ENCODE measurements at places on chromosomes 13 and 19.

DNA sequence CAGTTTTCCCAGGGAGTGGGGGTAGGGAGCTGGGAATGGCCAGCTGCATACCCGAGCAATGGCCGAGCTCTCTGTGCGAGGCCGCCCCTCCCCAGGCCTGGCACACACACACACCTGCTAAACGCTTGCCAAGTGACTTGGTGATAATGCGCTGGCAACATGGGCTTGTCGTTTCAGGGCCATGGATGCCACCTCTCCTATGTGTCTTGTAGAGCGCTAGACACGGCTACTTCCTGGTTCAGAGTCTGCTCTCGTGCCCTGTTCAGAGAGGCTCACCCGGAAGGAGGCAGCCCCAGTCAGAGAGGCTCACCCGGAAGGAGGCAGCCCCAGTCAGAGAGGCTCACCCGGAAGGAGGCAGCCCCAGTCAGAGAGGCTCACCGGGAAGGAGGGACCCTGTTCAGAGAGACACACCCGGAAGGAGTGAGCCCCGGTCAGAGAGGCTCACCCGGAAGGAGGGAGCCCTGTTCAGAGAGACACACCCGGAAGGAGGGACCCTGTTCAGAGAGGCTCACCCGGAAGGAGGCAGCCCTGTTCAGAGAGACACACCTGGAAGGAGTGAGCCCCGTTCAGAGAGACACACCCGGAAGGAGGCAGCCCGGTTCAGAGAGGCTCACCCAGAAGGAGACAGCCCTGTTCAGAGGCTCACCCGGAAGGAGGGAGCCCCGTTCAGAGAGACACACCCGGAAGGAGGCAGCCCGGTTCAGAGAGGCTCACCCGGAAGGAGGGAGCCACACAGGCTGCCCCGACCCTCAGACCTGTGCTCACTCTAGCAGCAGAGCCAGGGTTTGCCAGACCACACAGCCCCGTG, 4.2 kb downstream of the ADPRHL1 start:
- peak; percentile 90 for DNase-seq

DNA sequence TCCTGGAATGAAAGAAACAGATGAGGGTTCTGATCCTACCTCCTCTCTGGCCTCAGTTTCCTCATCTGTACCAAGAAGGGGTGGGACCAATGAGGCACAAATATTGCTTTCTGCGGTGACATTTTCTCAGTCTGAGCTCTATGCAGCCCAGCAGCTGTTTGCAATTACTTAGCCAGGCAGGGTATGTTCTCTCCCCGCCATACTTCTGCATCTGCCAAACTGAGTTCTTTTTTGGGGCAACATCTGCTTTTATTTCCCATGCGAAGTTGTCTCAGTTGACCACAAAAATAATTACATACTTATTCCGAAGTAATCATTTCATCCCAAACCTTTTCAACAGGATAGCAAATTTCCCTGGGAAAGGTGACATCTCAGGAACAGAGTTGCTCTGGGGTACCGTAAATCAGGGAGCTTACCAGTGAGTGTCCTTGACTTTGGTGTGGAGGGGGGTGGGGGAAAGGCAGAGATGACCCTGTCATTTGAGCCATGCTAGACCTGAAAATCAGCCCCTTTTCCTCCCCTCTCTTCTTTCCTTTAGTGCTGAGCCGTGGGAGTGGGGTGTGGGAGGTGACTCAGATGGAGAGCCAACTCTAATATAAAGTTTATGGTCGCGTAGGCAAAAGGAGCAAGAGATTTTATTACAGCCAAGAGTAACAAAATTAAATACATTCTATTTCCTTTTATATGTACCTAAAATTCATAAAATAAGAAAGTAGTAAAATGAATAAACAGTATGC, 165.7 kb upstream of the KL start:
- no peak for DNase-seq

- DNase-seq: no peak
These were observed 273.5 kb downstream of the FGF14 start for GRCh38 chr13:102128216-102128810.

- DNase-seq: no peak
These were observed 51.3 kb downstream of the TBC1D4 start for GRCh38 chr13:75430436-75431209.

DNA sequence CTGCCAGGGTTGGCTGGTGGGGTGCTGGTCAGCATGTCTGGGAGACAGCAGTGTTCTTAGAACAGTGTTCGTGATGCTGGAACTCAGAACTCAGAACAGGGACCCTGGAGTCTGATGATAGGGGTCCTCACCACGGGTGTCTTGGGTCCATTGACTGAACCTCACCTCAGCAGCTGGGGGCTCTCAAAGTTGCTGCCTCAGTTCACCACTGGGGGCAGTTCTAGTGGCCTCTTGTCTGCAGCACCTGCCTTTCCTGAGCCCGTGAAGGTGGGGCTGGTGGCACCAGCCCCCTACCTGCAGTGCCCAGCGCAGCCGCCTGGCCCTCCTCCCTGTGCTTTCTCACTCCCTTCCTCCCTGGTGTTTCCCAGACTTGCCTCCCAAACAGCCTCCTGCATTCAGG, 28.5 kb downstream of the SAFB start:
- DNase-seq: no peak

DNA sequence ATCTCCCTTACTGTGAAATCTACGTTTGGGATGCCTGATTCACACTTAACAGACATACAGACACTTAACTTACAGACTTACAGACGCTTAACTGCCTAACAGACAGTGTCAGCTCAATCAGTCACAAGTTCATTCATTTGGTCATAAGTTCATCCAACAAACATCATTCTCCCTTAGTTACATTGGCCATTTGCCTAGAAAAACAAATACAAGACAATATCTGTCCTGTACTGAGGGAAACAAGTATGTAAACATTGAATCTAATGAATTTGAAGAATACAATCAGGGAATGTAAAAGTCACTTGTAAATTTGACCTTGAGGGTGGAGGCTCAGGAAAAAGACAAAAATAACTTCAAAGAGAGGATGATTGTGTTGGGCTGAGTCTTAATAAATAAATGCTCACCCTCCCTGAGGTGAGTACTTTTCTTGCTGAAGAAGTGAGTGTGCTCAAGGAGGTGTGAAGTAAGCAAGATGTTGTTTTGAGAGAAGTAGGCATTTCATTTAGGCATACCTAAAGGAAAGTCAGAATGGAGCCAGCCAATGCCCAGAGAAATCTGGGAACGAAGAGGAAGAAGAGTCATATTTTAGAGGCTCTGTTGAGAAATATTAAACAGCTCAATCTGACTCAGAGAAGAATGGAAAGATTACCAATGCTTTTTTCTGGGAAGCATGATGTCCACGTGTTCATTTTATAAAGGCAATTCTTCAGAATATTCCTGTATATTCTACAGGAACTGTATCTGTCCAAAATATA, 958.4 kb upstream of the SLC10A2 start:
- no peak for DNase-seq

- no peak for DNase-seq
These were observed 46.8 kb upstream of the URAD start for GRCh38 chr13:28035146-28035782.

DNA sequence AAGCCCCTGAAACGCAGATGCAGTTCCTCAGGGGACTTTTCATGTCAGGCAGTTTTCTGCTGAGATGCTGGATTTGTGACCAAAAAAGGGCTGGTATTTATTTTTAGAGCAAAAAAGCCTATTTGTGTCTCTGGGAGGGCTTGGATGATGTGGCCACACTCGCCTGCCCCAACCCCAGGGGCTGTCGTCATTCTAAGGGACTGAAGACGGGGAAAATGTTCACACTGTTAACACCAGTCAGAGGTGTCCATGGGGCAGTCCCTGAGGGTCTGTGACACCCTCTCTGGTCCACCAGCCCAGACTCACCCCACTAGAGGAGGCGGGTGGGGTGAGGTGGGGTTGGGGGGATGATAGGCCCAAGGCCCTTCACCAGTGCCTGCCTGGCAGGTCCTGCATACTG, 15.9 kb upstream of the EPHX3 start:
- DNase-seq: no peak

DNA sequence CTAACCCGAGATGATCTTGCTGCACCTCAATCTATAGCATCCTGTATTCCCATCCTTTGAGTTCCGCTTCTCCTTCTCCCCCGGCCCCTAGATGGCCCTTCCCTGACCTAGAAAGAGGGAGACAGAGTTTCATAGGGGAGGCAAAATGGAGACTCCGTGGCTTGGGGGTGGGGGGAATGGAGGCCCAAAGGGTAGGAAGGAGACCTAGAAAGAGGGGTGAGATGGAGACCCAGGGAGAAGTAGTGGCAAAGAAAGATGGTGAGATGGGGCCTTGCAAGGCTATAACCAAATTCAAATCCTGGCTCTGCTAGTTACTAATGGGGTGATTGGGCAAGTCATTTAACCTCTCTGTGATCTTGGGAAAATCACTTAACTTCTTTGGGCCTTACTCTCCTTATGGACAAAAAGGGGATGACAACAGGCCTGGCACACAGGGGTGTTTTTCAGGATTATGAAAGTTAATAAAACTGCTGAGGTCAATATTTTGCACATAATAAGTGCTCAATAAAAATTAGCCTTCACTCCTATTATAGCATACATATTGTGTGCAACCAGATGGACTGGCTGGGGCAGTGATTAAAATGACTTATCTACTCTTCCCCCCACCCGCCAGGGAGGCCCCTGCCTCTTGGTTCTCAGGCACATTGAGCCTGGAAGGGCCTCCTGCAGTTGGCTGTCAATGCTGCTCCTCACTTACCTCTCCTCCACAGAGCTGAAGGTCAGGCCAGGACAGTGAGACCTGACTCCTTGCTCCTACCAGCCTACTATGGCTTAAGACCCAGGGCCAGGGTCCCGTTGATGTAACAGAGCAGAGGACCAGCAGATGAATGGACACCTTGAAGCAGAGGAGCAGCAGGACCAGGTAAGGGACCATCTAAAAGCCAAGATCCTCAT, 633 bp downstream of the SPHK2 start:
- no peak for DNase-seq

- peak; percentile 45 for DNase-seq
These were observed 30.9 kb upstream of the KCTD4 start for GRCh38 chr13:45231722-45232121.

DNA sequence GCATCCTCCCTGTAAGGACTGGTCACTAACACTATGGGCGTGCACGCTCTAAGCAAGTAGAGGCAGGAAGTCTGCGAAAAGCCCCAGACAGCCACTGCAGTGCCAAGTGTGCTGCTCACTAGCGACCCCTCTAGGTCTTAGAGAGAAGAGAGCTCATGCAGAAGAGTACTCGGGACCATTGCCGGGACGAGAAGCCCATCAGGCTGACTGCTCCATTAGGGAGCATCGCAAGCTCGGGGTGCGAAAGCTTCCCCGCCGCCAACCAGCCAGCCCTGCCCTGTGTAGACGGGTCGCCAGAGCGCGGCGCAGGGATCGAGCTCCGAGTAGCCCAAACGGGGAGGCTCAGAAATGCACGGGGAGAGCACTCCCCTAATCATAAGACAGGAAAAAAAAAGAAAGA, 16.6 kb downstream of the POU4F1 start:
- DNase-seq: no peak

DNA sequence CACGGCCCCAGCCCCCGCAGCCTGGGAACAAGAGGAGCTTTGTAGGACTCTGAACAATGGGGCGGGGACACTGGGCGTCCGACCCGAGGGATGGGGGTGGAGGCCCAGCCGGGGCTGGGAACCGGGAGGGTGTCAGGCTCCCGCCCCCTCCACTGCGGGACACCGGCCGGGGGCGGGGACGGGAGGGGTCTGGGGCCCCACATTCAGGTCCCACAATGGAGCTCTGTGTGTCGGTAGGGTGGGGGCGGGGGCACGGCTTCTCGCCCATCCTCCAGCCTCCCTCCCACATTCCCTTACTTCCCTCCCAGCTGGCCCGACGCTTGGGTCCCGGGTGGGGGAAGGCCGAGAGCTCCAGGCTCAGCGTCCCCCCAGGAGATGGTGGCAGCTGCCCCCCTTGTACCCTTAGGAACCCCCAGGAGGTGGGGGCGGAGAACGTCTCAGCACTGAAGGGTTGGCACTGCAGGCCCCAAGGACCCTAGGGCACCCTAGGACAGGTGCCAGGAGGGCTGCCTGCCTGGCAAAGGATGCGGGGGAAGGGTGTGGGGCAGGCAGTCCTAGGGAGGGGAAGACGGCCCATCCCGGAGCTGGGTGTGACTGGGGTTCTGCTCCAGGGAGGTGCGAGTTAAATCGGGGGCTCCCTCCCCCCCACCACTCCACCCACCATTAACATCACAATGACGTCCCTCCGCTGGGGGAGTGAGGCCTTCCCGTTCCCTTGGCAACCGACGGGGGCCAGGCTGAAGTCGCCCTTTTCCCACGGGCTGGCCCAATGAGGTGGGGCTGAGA, 5.3 kb downstream of the TTYH1 start:
- DNase-seq: no peak

- DNase-seq: peak; percentile 61
These were observed 558 bp downstream of the MZT1 start for GRCh38 chr13:72726726-72727416.

GRCh38 chr13:35848336-35849255, 282.6 kb downstream of the DCLK1 start:
- DNase-seq: no peak

DNA sequence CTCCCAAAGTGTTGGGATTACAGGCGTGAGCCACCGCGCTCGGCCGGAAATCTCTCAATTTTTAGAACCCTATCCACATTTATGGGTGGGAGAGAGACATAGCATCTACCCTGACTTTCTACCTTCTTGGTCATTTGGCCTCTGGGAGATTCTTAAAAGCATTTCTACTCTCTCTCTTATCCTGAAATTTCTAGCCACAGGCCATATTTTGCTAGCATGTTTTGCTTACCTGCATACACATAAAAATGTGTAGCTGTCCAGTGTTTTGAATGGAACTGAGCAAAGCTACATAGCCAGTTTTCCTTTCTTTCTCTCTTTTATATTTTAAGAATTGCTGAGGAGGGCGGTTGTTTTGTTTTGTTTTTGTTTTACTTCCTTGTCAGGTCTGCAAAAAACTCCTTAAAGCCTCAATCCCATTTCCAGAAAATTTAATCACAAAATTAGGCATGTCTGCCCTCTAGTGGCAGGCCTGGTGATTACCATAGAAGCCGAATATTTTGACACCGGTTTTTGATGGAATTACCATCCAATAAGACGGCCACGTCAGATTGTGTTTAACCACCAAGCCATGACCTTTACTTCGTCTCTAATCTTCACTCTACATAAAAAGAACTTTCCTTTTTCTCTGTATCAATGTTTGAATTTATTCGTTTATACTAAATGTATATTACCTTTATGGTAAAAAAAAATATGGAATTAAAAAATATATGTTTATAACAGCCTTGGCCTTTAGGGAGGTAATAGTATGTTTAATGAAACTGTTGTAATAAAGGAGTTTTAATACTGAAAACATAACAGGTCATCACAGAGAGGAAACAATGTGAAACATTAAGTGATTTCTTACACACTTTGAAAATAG, 34.4 kb upstream of the OXGR1 start:
- peak; percentile 66 for DNase-seq

Data from NCI-H2081 (cell line).